ENCODE measurements at places on chromosomes 5 and 9. TPM values are rescaled to one million over a fixed set of nuclear protein-coding genes. Genes with fewer than 3 reads are reported as not detected.

DNA sequence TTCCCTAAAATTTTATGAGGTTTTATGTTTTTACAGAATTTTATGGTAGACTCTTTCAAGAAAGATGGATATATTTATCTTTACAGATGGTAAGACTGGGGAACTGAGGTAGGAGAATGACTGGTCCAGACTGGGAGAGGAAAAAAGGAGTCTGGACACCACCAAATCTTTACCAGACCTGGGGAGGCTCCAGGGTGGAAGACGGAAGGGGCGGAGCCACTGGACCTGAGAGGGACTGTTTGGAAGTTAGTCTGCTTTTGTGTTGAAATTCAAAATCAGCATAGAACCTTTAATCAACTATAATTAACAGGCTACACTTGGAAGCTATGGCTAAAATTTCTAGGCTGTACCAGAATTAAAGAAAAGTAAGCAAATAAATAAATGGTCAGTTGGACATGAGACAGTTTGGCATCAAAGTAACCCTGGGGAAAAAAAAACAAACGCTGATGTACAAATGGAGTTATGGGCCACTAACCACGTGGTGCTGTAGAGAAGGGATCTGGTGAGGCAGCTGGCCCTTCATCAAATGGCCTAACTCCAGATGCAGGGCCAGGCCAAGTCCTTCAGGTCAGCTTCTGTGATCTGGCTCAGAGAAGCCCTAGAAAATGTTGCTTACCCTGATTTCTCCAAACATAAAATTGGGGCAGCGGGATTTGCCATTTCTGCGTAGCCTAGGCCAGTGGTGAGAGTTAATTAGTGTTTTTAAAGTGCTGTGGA, 155.1 kb downstream of the ARSB start:
- no peak for DNase-seq

GRCh38 chr9:88777498-88778312, 213.6 kb upstream of the S1PR3 start:
- DNase-seq, result no peak

DNA sequence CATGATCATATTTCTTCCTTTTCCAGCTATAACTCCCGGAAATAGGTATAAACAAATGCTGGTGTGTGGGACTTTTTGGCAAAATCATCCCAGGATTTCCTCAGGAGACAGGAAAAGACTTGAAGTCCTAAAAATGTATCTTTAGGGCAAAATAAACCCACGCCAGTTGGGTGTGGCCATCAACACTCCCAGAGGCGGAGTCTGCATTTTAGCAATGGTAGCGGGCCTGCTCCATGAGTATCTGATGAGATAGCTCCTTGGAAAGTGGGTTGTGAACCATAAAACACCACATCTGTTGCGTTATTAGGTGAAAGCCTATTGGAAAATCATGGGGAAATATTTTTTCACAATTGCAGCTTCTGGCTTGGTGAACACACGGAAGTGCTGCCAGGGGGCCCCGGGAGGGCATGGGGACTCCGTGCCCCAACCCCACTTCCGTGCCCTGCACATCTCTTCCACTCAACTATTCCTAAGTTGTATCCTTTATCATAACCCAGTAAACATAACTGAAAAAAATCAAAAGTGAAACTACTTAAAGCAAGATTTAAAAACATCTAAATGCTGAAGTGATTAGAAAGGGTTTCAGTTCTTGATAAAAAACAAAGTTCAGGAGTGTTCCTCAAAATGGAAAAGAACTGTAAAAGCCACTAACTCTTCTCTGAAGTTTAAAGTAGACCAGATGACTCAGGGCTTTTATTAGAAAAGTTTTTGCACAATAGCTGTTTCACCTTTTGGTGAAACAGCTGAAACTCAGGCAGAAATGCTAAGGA, 111.2 kb downstream of the LRRC70 start:
- no peak for DNase-seq

DNA sequence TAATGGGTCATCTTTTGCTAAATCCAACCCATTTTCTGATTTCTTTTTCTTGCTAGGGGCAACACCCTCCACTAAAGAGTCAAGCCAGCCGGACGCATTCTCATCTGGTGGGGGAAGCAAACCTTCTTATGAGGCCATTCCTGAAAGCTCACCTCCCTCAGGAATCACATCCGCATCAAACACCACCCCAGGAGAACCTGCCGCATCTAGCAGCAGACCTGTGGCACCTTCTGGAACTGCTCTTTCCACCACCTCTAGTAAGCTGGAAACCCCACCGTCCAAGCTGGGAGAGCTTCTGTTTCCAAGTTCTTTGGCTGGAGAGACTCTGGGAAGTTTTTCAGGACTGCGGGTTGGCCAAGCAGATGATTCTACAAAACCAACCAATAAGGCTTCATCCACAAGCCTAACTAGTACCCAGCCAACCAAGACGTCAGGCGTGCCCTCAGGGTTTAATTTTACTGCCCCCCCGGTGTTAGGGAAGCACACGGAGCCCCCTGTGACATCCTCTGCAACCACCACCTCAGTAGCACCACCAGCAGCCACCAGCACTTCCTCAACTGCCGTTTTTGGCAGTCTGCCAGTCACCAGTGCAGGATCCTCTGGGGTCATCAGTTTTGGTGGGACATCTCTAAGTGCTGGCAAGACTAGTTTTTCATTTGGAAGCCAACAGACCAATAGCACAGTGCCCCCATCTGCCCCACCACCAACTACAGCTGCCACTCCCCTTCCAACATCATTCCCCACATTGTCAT, 72.0 kb downstream of the NUP214 start:
- DNase-seq, result no peak

- no peak for DNase-seq
Observed at GRCh38 chr5:146475906-146476305, 28.8 kb downstream of the TCERG1 start.

DNA sequence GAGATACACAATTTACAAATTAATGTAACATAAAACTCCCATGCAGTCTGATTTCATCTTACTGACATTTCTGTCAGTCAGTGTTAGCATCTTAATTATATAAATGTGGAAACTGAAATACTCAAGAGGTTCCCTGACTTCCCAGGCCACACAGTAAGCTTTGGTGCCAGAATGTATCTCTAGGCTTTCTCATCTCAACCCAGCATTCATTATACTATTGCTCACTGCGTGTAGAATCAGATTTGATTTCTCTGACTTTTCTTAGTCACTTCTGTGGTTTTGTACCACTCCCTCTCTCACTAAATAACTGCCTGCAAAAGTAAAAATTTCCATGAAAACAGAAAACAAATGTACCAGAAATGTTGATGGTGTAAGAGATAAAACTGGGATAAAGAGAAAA, 31.7 kb upstream of the CDKN2B start:
- DNase-seq, result no peak

GRCh38 chr5:41738710-41739354, 131.4 kb downstream of the OXCT1 start:
- DNase-seq, result no peak

GRCh38 chr9:14303521-14303920, 10.4 kb downstream of the NFIB start:
- no peak for DNase-seq

DNA sequence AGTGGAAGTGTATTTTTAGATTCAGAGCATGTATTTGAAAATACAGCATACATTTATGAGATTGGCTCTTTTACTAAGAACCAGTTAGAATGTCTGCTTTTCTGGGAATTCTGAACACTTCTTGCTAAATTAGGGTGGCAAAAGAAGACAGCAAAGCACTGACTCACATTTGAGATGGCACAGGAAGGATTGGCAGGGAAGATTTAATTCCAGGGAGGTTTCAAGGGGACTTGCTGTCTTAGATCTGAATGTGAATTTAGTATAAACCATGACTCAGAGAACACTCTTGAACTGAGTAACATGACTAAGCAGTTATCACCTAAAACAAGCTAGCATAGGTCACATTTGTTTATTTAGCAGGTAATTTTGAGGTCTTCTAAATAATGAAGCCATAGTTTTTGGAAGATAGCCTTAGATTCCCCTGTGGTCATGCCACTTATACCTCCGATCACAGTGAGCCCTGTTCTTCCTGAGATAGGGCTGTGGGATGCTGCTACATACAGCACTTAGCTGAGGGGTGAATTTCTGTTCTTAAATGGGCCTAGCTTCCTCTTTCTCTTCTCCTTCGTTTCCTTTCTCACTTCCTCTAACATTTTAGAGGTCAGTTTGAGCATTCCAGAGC, 173.8 kb downstream of the PCSK1 start:
- no peak for DNase-seq

GRCh38 chr5:139671096-139671841, 23.1 kb downstream of the CXXC5 start:
- DNase-seq, result no peak

DNA sequence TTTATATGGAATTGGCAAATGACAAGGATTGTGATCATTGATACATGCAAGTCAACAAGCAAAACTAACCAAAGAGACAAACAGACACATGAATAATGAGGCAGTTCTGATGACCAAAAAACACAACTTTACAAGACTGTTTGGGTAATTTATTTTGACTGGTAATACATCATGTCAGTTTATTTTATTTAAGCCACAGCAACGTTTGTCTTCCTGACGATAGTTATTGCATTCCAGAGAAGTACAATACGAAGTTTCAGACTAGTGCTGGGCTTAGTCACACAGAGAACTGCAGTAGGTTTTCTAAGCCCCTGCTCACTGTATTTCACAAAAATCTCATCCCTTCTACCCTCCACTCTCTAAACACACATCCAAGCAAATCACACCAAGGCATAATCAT, 514.2 kb downstream of the RAB3C start:
- DNase-seq, result no peak

GRCh38 chr5:56279979-56280378, 46.8 kb upstream of the ANKRD55 start:
- DNase-seq, result no peak

GRCh38 chr9:121684381-121685145, 33.1 kb downstream of the DAB2IP start:
- DNase-seq, result no peak

DNA sequence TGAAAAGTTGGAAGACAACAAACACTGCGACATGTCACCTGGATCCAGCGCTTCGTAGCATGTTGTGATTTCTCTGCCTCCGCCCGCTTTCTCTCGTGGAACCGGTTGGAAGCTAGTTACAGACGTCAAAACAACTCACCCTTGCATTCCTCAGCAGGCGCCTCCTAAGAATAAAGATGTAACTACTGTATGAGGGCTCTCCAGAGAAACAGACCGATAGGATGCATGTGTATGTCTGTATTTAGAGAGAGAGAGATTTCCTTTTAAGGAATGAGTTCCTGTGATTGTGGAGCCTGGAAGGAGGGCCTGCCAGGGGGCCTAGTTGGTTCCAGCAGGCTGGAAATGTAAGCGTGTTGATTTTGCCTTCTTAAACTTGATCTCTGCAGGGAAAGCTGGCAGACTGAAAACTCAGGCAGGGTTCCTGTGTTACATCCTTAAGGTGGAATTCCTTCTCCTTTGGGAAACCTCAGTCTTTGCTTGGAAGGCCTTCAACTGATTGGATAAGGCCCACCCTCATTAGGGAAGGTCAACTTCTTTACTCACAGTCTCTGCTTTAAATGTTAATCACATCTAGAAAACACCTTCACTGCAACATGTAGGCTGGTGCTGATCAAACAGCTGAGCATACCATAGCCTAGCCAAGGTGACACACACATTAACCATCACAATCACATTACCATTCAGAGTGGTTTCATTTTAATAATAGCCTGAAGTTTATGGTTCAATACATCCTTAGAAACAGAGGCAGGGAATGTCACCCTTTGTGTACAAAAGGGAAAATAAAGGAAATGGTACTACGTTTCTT, 163.8 kb downstream of the SYK start:
- DNase-seq, result no peak

DNA sequence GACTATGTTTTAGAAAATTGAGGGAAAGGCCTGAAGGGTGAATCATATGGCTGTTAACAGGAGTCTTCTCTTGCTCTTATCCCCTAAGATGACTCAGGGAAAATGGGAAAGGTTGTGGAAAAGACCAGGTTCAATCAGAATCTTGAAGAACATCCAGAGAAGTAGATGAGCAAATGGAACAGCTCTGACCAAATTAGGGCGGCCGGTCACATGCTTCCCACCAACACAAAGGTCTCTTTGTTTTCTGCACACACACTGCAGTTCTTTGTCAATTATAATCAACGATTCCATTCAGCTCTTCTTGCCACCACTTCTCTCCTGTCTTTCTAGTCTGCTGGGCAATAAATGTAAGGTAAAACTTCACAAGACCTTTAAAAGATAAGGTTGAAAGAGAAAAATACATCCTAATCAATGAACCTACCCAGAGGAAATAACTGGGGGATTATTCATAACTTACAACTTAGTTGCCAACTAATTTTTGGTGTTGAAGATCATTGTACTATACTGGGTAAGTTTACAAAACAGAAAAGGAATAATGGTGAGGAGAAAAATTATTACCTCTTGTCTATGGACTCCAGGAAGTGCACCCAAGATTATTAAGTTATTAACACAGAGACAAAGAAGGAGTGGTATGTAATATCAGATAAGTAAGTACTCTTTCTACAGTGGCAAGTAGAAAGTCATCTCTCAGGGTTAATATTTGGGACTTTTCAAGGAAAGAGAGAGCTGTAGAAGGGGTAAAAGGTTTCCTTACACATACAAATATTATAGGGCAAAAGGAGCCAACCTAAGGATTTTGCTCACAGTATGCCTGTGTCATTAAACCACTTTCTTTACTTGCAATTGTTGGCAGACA, 441.9 kb upstream of the PIK3R1 start:
- no peak for DNase-seq

DNA sequence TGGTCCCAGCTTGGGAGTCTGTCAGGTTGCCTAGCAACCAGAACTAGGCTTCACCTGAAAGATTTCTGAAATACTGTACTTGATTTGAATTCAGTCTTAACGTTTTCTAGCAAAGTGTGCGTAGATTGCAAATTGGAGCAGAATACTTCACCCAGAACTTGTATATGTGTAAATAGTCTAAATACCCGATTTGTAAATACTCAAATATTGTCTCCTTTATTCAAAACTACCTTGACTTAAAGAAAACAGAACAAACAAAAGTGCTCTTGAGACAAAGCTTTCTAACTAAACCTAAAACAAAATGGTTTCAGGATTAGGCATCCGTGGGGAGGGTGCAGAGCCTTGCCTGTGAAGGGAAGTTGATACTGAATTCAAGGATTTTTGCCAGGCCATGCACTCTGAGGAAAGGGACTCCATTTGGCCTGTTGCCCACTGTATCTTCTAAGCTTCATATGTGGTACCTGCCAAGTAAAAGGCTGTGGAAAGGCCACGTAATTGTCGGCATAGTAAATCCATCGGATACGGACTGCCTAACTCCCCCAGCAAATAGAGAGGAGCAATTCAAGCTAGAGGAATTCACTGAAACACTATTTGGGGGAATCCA, 744 bp upstream of the HMGCS1 start:
- DNase-seq, result no peak

GBGT1 gene
- 11.9 TPM for total RNA-seq

ZMAT2 gene
- total RNA-seq, result 63.0 TPM

ACOT12 gene
- 1.1 TPM for total RNA-seq

HMMR gene
- total RNA-seq, result 0.37 TPM

CDC25C gene
- total RNA-seq, result not detected

HSD17B3 gene
- 2.6 TPM for total RNA-seq

FAM153A gene
- 163 TPM for total RNA-seq

QRFP gene
- total RNA-seq, result not detected

COL15A1 gene
- total RNA-seq, result 0.05 TPM

PGGT1B gene
- 34.5 TPM for total RNA-seq

NME5 gene
- total RNA-seq, result not detected

All from naive thymus-derived CD4-positive, alpha-beta T cell (primary cell).